Stimulated activated CD4-positive, alpha-beta T cell treated with anti-CD3 and anti-CD28 coated beads, TNF-alpha, amount 100 ng/mL, for 1 hour (primary cell): ENCODE measurements at places on chromosomes 3 and 15.

- DNase-seq: no peak
Observed at GRCh38 chr3:175601521-175601920, 742.4 kb downstream of the NAALADL2 start.

DNA sequence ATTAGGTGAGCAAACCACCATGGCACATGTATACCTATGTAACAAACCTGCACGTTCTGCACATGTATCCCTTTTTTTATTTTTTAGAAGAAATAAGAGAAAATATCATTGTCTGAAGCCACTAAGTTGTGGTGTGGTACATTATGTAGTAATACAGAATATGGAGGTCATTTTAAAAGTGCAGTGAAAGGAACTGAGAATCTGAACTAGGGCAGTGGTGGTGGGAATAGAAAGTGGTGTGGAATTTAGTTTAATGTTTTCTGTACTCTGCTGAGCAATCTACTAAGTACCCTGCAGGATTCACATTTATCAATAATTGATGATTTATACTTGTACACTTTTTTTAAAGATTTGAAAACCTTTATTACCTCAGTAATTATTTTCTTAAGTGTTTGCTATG is 283.5 kb downstream of the CHL1 start:
- DNase-seq: no peak

DNA sequence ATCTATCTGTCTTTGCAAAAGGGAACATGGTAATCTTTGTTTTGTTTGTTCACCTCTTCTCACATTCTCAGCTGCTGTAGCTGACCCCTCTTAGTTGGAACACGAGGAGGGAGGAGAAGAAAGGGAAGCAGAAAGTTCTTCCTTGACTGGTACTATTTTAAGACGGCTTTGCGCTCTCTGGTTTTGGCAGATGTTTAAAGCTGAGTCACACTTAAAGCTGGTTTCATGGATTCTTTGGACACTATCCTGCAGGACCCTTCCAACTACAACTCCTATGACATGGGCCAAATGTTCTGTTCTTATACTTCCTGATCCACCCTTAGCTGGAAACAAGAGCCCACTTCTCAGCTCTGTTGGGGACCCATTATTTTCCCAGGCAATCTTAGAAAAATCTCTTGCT is 40.6 kb upstream of the FXR1 start:
- DNase-seq: no peak

DNA sequence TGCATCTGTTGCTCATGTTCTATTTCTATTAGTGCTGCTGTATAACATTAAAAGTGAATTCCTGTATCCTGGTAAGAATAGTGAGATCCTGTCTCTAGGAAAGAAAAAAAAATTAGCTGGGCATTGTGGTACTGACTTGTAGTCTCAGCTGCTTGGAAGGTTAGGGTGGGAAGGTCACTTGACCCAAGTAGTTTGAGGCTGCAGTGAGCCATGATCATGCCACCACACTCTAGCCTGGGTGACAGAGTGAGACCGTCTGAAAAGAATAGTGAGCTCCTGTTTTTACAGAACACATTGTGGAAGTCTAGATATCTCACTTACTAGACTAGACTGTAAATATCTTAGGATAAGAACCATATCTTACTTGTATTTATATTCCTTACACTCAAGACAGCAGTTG is 4.6 kb downstream of the ATP11B start:
- no peak for DNase-seq

DNA sequence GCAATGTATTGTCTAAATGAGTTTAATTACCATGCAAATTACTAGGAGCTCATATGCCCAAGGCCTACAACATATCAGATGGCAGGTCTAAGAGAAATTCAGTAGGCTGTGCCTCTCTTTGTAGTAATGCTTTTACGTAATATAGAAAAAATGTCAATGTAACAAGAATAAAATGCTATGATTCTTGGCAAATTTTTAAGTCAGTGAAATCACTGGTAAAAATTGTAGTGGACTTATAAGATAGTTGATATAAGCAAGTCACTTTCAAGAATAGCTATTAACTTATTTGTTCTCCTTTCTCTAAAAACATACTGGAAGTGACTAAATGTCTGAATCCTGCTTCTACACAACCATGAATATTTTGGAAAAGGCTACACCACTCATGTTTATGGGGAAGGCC is 707.8 kb downstream of the TUSC7 start:
- no peak for DNase-seq
